Activated CD8-positive, alpha-beta memory T cell treated with anti-CD3 and anti-CD28 coated beads, Interleukin-2, amount 10 ng/mL, durations not matched to agents 7 days and 5 days (primary cell): ENCODE measurements at places on chromosomes 2 and 18.

DNA sequence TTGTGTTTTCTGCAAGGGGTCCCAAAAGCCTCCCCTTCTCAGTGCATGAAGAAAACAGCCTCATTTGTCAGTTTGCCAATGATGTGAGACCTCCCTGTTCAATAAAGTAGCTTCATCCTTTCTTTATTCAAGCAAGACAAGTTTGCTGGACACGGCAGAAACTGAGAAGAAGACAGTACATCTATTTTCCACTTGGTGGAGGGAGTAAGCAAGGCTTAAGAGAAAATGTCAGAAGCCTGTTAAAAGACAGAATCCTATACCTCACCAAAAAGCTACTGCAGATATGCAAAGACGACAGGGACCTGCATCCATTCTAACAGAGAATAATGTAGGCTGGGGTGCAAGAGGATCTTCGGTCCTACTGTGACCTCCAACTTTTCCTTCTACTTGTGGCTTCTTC lies 506.8 kb upstream of the VRK2 start:
- DNase-seq = no peak

GRCh38 chr2:124283096-124283495 lies 258.0 kb downstream of the CNTNAP5 start:
- DNase-seq = no peak

DNA sequence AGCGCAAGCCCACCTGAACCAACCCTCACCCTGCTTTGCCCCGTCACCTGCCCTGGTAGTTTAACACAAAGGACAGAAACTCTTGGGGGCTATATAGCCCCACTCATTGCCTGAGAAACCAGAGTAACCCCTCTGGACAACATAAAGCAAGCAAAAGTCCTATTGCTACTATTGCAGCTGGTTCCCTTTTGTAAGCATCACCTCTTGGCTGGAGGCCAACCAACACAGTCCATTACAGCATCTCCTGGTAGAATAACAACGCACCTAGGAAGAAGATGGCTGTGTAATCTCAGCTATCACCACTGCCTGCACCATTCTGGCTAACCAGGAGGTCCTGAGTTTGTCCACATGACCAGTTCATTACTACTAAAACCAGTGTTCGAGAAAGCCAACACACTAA lies 36.4 kb downstream of the FLACC1 start:
- DNase-seq = no peak

DNA sequence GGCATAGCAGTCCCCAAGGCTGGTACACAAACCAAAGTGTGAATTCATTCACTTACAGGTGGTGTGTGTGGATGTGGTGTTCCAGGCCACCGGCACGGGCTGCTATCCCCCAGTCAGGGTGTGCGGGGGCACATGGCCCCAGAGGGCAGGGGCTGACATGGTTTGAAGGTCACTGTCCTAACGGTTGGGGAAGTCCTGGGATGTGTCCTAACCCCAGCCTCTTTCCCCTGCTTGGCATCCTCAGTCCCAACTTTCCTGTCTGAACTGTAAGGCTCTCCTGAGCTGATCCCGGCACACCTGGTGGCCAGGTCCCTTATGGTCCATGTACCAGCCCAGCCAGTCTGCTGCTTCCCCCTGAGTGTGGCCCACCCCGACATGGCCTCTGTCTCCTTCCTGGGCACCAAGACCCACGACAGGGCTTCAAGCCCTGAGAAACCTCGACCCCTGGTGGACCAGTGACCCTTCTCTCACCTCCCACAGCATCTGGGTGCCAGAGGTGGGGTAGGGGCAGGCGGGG lies 2.4 kb upstream of the TMEM185B start:
- no peak for DNase-seq

DNA sequence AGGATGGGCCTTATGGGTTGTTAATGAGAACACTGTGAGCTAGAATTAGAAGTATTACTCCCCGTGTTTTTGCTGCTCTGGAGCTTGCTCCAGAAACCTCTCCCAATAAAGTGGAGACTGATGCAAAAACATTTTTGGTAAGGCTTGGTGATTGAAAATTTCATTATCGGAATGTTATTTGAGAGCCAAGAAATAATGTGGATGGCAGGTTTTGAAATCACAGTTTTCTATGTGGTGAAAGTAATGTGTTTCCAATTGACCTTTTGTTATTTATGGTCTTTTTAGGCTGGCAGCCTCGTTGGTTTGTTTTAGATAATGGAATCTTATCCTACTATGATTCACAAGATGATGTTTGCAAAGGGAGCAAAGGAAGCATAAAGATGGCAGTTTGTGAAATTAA lies 5.1 kb downstream of the PLEKHA3 start:
- DNase-seq = no peak

DNA sequence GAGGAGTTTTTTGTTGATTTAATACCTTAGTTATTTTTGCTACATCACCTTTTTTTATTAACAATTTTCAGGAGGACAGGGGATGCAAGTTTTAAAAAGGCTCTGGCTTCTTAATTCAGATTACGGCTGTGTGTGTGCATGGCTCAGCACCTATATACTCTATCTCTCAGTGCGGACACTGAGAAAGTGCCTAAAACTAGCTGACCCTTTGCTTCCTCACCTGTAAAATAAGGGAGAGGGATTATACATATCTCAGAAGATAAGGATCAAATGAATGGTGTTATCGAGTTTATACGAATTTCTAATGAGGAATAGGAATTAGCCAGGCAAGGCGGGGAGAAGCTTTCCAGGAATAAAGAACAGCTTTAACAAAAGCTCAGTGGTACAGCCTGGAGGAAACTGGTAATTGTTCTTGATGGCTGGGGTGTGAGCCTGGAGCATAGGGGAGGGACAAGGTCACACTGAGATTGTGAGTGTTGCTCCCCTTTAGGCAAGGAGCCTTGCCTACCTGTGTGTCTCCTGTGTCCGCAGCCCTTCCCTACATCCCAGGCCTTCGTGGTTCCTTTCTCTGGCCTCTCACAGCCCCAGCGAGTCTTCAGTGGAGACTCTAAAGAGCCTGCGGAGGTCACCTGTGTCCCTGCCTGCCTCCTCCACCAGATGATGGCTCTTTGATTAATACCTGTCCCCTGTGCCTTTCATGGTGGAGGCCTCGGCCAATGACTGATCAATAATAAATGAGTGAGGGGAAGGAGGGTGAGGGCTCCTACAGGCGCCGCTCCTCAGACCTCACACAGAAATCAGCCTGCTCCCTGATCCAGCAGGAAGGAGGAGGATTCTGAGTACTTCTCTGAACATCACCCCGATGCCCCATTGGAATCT lies 92.7 kb downstream of the DDX1 start:
- no peak for DNase-seq

- DNase-seq = no peak
These were observed 131.7 kb downstream of the LYPD6B start for GRCh38 chr2:149170156-149170555.

GRCh38 chr18:22946846-22947245 lies 13.7 kb downstream of the RBBP8 start:
- DNase-seq = no peak

DNA sequence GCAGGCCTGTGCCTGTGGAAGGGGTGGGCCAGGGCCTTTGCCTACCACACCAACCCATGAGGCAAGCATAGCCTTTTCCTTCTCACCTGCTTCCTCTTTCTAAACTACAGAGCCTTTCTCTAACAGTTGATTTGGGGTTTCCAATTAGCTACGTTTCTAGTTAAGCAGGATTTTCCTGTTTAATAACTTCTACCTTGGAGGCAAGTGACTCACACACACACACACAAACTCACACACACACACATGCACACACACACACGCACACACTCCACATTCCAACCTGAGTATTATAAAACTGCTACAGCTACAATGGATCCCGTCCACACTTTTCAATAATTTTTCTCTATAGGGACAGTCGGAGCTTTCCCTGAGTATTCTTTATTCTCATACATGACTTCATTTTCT lies 84.9 kb downstream of the SOX11 start:
- no peak for DNase-seq

GRCh38 chr2:168541858-168542257 lies 85.8 kb downstream of the CERS6 start:
- no peak for DNase-seq

- DNase-seq = no peak
These were observed 206.8 kb upstream of the FOSL2 start for GRCh38 chr2:28185891-28186290.

DNA sequence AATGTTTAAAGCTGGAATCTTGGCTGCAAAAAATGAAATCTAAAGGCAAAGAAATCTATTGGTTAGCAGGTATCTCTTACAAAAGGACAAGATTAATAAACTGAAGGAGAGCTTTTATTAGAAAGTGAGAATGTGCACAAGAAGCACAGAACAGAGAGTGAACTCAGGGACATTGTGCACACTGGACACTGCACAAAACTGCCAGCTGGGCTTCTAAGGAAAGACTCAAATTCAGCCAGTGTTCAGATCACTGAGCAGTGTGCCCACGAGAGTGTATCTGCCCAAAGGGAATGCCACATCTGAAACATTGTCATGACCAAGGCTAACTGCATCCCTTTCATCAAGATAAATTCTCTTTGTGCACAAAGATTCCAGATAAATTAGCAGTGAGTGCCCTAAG lies 129.7 kb upstream of the KCNH7 start:
- no peak for DNase-seq

GRCh38 chr2:38259311-38259710 lies 117.8 kb downstream of the ATL2 start:
- DNase-seq = no peak

- DNase-seq = no peak
These were observed 889.1 kb upstream of the GCFC2 start for GRCh38 chr2:76599732-76600368.

DNA sequence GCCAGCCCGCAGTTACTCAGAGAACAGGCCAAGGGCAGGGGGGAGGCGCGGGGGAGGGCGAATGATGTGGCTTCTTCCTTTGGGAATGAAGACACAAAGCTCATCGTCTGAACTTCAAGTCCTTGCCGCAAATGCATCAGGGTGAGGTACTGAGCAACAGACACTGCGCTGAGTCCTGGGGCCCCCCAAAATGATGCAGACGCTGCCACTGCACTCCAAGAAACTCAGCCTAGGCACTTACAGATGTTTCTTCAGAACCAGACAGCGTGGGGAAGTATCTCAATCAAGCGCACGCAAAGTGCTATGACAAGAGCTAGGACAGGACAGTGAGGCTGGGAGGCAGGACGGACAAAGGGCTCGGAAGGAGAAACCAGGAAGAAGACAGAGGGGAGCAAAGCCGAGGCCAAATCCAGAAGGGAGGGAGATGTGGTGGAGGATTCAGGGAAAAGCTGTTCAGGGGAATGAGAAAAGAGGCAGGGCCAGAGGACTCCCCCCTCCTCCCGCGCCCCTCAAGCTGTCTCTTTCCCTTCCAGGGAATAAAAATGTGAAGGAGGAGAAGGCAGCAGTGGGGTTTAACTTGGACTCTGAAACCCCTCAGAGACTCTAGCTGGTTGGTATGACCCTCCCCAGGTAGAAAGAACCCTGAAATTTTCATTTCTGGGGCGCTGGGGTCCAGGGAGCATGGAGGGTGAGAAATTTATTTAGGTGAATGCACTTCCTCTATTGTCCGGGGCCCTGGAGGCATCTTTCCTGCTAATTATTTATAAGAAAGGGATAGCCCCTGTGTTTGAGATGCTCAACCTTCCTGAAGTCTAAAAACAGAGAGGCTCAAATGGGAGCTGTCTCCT lies 34.9 kb downstream of the CIB4 start:
- DNase-seq = no peak

DNA sequence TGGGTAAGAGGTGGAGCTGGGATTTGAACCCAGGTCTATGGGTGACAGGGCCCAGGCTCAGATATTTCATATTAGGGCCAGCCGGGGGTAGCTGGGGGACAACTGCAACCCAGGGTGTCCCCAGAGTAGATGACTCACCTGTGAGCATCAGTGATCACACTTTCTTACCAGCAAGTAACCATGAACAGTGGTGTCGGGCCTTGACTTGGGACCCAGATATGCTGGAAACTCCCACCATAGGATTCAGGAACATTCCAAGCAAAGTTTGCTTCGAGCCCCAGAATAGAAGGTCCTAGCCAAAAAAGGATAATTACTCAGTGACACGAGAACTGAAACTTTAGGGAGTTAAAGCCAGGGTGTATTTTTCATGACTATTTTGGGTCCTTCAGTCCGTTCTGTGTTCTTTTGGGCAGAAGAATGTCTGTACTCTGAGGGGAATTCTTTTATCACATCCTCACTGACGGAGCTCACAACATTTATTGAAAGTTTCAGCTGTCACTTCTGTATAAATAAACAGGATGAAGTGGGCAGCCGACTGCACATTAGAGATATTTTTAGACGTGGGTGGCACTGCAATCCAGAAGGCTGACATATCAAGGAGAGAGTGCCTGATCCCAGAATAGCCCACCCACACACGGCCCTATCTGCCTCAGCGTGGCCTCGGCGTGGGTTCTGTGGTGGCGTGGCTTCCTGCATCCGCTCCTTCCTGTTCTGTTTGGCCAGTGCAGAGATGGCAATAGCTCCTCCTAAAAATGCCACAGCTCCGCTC lies 45.6 kb downstream of the RAMP1 start:
- no peak for DNase-seq

GRCh38 chr18:34050661-34051060 lies 174.1 kb downstream of the NOL4 start:
- no peak for DNase-seq

DNA sequence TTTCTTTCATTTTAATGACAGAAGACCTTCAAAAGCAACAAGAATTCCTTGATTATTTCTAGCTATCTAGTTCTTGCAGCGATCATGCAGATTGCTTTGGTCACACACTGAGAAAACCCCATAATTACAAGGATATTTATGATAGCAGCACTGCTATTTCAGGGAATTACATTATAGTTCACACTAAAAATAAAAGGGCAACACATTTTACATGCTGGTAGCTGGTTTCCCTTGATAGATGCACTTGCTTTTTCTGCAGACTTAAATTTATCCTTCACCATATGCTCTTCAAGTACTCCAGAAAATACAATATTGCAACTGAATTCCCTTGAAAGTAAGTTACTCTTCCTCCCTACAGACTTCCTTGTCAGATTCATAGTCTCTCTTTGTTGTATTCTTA lies 751.1 kb downstream of the CCDC85A start:
- DNase-seq = no peak

DNA sequence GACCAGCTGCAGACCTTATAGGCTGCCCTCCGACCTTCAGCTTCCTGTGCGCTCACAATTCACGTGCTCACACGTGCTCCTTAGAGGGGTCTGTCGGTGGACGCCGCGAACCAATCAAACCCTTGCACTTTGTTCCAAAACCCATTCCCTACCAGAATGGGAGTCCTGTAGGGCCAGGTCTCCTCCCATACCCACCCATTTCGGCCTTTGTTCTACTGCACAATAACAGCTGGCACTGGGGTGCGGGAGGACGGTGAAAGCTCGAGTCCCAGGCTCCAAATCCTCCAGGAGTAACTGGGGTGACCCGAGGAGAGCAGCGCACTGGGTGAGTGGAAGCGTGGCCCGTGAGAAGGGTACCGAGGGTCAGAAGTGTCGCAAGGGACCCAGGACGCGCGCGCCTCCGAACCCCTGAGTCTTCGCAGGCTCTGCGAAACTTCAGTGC lies 13.0 kb downstream of the SIX3 start:
- DNase-seq = no peak

- DNase-seq = no peak
These were observed 38.7 kb upstream of the ATL2 start for GRCh38 chr2:38415728-38416291.
